Lung (tissue), 17 donors: ENCODE measurements at places on chromosomes 5 and 9. TPM values are rescaled to one million over a fixed set of nuclear protein-coding genes. Genes with fewer than 3 reads are reported as not detected.

DNA sequence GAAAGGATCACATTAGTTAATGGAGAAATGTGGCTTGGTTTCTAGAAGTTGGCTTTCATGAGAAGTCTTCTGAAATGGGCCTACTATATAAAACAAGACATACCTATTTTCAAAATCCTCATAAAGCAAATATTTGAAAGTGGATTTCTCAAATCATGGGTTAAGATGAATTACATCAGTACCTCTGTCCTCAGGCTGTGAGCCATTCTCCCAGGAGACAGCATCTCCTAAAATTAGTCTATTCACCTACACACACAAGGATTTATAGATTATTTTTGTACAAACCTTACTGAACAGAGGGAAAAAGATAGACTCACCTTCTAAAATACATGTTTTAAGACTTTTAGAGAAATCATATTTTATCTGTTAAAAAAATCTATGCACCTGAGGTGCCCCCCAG is 32.1 kb upstream of the SPOCK1 start:
- H3K4me1 ChIP-seq = no peaks in the 10 kb centered on the region
- H3K36me3 ChIP-seq = no peaks in the 10 kb centered on the region
- no peak overlapping the region for H3K27ac ChIP-seq
- H3K4me3 ChIP-seq = no peak overlapping the region
- no peak for DNase-seq

The PCDHGC3 gene
- total RNA-seq = 63.9 TPM

The CDH12 gene
- 0.31 TPM for total RNA-seq

The COL15A1 gene
- total RNA-seq = 8.9 TPM

GRCh38 chr5:167096816-167097215 is 1194.6 kb upstream of the WWC1 start:
- DNase-seq = no peak
- H3K27ac ChIP-seq = no peak overlapping the region
- H3K4me1 ChIP-seq = no peaks in the 10 kb centered on the region
- H3K36me3 ChIP-seq = no peaks in the 10 kb centered on the region
- H3K27me3 ChIP-seq = no peaks in the 10 kb centered on the region
- H3K4me3 ChIP-seq = no peak overlapping the region

The UBE2QL1 gene
- 0.09 TPM for total RNA-seq

The GABRA1 gene
- not detected for total RNA-seq

The OGN gene
- total RNA-seq = 5.6 TPM

The NUTM2G gene
- not detected for total RNA-seq

DNA sequence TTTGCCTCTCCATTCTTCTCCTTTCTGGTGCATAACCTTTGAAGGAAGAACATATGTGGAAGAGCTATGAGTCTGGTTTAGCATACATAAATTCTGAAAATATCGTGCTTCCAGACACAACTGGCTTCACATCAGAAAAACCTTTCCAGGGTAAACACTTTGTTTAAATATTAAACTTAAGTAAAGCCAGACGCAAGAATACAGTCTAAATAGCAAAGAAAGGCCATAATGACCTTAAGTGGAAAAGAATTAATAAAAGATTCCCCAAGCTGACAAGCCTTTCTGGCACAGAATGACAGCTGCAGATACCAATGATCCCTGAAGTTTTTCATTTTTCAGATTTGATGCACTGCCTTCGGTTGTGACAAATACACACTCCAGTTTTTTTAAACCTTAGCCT is 13.5 kb upstream of the TSSK1B start:
- H3K36me3 ChIP-seq = no peaks in the 10 kb centered on the region
- H3K4me3 ChIP-seq = no peak overlapping the region
- DNase-seq = peak; percentile 13
- no peak overlapping the region for H3K27ac ChIP-seq
- H3K4me1 ChIP-seq = peaks cover 13% of the 10 kb centered on the region

The CMBL gene
- 15.9 TPM for total RNA-seq

- H3K27ac ChIP-seq = no peak overlapping the region
- H3K36me3 ChIP-seq = no peaks in the 10 kb centered on the region
- no peak overlapping the region for H3K4me3 ChIP-seq
- no peaks in the 10 kb centered on the region for H3K27me3 ChIP-seq
- DNase-seq = no peak
Measured at GRCh38 chr9:73855206-73855605, 641.9 kb upstream of the RORB start.
